ENCODE measurements at places on chromosomes 13 and 19.

GRCh38 chr13:101465877-101466276, 13.4 kb downstream of the ITGBL1 start:
- no peak for DNase-seq

DNA sequence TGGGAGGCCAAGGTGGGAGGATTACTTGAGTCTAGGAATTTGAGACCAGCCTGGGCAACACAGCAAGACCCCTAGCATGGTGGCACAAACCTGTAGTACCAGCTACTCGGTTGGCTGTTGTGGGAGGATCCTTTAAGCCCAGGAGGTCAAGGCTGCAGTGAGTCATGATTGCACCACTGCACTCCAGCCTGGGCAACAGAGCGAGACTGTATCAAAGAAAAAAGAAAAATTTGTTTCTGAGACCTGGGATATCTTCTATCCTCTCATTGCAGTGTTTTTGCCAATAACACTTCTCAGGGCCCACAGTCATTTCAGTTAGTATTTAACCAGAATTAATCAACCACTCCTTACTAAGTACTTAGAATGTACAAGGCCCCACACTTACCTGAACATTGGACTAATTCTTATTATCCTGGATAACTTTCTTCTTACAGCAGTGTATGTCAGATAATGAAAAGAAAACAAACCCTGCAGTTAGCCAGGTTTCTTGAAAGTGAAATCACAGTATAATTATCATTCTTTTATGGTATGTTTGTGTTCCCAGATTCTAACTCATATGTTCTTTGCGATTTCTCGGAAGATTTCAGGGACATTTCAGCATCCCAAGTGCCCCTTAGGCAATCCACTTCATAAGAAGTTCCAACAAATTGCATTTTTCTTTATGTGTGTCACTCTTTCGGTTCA, 75.6 kb upstream of the KLF5 start:
- no peak for DNase-seq

GRCh38 chr13:98813993-98814392, 61.5 kb upstream of the SLC15A1 start:
- no peak for DNase-seq

- DNase-seq = no peak
These were observed 441.5 kb downstream of the DIAPH3 start for GRCh38 chr13:59721926-59722910.

DNA sequence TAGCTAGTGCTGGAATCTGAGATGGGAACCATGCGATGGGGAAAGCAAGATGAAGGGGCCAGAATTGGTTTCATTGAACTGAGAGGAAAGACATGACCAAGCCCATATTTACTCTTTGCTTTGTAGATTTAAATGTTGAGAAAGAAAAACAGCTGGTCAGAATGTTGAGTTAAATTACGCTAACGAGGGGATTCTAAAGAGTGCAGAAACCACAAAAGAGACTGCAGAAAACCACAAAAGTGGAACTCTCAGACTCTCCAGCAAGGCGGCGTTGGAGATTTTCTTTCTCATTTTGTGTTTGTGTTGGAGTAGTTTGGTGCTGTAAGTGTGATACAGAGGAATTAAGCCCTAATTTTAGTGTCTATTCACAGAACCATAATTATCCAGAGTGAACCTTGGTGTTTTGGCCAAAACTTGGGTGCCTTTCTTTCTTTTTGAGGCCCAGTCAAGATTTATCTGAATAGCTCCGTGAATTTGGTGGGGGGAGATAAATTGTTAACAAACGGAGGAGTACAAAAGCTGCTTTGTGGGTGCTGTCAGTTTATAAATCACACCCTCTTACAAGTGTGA, 26.3 kb downstream of the SAE1 start:
- DNase-seq = no peak

GRCh38 chr19:33684538-33685232, 62.9 kb downstream of the CHST8 start:
- no peak for DNase-seq

- DNase-seq = no peak
These were observed 14.4 kb downstream of the LILRA5 start for GRCh38 chr19:54298357-54299125.

DNA sequence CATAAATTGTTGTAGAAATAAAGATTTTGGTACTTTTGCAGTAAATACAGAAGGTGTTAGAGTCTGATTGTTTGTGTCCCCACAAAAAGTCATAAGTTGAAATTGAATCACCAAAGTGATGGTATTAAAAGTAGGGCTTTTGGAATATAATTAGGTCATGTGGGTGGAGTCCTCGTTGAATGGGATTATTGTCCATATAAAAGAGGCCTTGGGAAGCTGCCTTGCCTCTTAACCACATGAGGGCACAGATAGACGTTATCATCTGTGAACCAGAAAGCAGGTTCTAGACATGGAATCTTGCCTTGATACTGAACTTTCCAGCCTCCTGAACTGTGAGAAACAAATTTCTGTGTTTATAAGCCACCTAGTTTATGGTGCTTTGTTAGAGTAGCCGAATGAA, 186.8 kb downstream of the PRR20E start:
- DNase-seq = no peak

GRCh38 chr19:30806311-30806710, 434.1 kb downstream of the ZNF536 start:
- no peak for DNase-seq

- DNase-seq = no peak
These were observed 26.0 kb downstream of the TM9SF2 start for GRCh38 chr13:99527301-99527700.

DNA sequence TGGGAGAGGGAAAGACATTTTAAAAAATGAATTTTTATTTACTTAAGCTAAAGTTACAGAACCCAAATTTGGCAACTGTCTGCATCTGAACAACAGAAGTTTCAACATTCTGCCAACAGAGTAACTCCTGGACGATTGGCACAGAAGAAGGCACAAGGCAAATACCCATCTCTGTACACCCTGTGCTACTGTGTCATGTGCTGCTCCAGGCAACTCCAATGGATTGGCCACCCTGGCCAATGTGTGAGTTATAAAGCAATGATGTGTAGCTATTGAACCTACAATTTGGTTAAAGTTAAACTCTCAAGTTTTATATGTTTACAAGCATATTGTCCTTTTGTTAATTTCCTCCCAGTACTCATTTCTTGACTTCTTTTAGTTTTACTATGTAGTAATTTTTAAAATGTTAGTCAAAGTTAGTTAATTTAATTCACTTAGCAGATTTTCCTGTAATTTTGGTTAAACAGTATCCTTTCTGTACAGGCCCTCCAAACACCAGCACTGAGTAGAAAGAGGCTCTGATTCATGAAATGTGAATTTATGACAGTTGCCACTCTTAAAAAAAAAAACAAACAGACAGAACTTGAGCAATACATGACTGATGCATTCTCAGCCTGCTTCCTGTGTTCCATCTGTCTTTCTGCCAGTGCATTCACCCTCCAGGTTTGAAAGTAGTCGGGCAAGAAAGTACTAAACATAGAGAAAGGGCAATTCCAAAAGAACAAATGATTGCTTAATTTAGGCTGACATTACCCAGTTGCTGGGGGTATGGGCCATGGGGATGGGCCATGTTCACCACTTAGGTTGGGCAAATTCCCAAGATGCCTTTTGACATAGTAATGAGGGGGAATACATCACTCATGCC, 5.9 kb downstream of the STARD13 start:
- DNase-seq = no peak

- no peak for DNase-seq
These were observed 21.0 kb downstream of the SERP2 start for GRCh38 chr13:44394658-44395057.

DNA sequence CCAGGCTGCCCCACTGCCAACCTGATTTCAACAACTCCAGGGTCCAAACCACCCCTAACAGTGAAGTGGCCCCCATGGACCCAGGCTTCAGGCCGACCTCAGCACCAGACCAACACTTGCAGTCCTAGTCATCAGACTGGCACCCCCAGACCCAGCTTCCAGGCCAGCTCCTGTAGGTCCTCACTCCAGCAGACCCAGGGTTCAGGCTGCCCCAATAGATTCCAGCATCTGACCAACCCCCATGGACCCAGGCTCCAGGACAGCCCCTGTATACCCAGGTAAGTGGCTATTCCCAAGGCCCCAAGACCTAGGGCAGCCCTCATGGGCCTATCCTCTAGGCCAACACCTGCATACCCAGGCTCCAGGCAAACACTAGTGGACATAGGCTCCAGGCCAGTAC, 193.8 kb upstream of the OBI1 start:
- DNase-seq = no peak

DNA sequence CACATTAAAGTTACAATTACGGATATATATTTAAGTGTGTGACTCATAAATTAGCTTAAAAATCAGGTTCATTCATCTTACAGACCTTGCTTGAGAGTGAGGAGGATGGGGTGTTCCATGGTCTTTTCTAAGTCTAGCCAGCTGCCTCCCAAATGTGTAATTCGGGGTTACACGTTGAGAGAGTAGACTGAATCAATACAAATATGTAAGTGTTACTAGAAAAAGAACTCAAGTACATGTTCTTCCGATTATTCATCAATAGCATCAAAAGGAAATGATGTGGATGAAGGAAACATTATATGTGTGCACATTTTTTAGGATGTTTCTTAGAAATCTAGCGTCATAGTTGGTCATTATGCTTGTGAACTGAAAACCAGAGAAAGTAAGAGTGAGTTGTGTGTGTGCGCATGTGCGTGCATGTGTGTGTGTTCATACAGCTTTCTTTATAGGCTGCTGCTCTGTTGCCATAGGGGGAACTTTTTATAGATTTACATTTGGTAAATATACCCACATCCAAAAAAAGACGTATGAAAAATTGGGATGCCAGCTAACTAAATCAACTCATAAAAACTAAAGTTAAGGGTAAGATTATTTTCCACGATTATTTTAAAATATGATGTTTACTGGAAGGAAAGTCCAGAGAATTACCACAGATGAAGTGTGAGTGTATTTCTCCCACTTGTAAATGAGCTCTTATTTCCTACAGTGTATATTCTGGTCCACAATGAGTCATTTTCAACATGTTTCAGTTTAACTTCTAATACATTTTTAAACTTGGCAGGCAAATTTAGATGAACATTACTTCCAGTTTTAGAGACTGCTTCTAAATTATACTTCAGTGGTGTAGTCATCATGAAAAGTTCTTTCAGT, 82.4 kb downstream of the PIBF1 start:
- no peak for DNase-seq

- no peak for DNase-seq
These were observed 151.4 kb upstream of the RNF113B start for GRCh38 chr13:98328511-98328910.

GRCh38 chr19:4256563-4256962, 9.7 kb downstream of the YJU2 start:
- no peak for DNase-seq

GRCh38 chr13:50156140-50156539, 140.9 kb downstream of the KCNRG start:
- DNase-seq = no peak

DNA sequence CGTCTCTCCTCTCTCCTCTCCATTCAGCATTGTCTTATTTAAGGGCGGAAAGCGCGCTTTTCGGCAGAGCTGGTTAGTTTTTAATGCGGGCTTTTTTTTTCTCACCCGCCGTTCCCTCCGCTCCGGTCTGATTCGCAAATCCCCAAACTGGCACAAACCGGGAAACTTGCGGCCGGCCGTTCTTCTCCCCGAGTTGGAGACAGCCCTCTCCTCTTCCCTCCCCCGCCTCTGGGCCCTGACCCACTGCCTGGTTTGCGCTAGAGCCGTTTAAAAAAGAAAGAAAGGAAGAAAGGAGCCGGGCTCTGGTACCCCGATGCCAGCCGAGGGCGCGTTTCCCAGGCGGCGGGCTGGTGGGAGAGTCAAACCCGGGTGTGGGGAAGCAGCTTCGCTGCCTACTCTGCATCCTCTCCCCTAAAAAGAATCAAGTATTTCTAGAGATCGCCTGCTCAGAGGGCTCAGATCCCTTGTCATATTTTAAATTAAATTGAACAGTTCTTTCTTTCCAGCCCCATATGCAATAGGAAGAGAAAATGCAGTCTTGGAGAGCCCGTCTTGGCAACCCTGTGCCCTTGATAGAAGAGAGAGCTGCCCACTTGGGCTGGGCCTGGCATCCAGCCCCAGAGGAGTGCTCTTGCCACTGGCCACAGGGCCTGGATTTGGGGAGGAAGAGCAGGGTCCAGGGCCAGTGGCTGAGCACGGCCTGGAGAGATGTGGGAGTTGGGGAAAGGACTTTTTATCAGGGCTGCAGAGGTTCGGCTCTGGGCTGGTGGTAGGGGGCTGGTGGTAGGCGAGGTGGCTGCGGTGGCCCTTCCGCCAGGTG, 19.0 kb downstream of the NFIX start:
- no peak for DNase-seq

- no peak for DNase-seq
These were observed 117.4 kb downstream of the ESD start for GRCh38 chr13:46679369-46680120.

DNA sequence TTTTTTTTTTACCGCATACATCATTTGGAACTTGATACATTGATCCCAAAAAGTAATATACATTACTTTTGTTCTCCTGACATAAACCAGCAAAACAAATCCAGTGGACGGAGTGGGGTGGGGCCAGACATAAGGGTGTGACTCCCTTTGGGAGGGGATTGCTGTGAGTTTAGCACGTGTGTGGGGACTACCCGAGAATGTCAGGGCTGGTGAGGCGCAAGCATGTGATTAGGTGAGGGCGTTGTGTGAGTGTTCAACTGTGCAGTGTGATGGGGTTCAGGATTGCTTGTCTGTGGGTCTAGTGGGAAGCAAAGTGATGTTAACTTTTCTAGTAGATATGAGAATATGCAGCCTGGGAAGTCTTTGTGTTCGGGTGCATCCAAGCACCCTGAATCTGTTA, 468.0 kb downstream of the TSHZ3 start:
- no peak for DNase-seq

DNA sequence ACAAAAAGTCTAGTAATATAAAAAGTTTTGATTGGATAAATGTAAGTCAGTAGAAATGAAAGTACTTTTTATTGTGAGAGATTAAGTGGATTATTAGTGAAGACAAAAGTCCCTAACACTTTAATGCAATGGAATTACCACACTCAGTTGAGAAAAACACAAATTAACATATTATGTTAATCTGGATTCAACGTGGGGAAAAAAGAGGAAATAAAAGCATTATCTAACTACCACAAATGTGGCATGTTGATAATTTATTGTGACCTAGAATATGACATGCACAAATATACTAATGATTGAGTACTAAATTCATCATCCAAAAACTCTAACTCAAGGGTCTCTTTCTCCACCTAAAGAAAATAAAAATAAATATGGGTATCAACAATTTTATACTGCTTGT, 41.5 kb downstream of the FOXO1 start:
- no peak for DNase-seq

DNA sequence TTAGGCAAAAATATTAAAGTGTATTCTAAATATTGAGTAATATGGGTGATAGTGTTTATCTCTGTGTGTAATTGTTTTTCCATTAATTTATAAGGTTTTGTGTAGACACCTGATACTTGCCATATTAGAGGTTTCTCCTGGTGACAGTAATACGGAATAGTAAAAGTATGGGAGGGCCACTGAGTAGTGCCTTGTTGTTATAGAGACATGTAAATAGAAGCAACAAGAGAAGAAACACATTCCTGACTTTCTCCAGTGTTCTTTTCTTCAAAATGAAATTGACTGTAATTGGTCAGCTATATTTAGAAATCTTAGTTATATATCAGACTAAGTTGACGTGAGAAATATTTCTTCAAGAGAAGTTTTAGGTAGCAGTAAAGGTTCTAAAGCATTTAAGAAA, 18.5 kb downstream of the RNASEH2B start:
- DNase-seq = no peak

Measured in stimulated activated CD8-positive, alpha-beta memory T cell treated with anti-CD3 and anti-CD28 coated beads, Interleukin-15, amount 100 ng/mL, for 1 hour (primary cell).